ENCODE measurements at places on chromosomes 7 and 10.

DNA sequence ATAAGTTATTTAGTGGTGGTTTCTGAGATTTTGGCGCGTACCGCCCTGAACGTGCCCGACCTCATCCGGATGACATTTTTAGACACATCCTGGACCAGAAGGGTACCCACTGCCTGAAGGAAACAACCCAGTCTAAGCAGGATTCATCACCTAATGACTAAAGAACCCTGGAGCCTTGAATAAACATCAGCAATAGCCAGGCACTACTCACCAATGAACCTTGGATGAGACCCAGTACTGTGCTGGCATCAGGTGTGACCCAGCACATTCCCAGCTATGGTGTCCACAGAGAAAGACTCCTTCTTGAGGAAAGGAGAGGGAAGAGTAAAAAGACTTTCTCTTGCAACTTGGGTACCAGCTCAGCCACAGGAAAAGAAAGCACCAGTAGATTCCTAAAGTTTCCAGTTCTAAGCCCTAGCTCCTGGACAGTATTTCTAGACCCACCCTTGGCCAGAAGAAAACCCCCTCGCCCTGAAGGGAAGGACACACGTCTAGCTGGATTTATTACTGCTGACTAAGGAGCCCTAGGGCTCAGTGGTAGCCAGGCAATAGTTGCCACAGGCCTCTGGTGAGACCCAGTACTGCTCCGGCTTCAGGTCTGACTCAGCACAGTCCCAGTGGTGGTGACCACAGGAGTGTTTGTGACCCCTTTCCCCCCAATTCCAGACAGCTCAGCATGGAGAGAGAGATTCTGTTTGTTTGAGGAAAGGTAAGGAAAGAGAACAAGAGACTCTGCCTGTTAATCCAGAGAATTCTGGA, 32.5 kb downstream of the ZNF277 start:
- ATAC-seq: no peak

- no peak for ATAC-seq
These were observed 1004.9 kb upstream of the POT1 start for GRCh38 chr7:125934539-125934938.

DNA sequence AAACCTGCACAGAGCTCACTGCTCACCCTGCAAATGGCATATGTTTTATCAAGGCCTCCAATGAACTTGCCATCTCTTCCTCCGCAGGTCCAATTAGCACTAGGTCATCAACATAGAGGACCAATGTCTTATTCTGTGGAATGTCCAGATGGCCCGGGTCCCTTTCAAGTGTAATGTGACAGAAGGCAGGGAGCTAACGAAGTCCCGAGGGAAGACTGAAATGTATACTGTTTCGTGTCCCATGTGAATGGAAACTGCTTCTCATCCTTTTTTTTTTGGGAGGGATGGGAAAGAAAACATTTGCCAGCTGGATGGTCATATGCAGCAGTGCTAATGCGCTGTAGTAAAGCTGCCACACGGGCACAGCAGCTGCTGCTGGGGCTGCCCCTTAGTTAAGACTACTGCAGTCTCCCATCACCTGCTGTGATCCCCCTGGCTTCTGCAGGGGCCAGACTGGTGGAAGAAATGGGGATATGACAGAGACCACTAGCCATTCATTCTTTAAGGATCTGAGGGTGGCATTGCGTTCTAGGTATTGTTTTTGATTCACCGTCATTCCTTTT, 61.7 kb upstream of the CCNY start:
- ATAC-seq: no peak

- no peak for ATAC-seq
These were observed 61.6 kb upstream of the BTRC start for GRCh38 chr10:101292194-101293006.

GRCh38 chr10:114399576-114399975, 4.7 kb downstream of the AFAP1L2 start:
- ATAC-seq: no peak

DNA sequence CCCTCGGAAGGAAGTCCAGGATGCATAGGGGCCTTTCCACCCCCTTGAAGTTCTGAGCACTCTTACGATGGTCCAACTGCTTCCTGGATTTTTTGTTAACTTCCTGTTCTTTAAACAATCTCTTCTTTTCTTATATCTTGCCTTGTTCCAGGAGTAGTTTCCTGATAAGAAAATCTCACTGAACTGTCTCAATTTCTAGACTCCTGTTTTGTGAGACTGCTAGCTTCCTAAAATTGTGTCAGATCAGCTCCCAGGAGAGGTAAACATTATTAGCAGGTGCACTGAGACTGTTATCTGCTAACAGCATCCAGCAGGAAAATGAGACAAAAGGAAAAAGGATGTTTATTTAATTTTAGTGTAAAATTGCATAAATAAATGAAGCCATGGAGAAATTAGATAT, 106.2 kb upstream of the PITRM1 start:
- ATAC-seq: no peak

GRCh38 chr7:99042957-99043356, 101.0 kb downstream of the SMURF1 start:
- ATAC-seq: no peak

Data from activated T-helper 17 cell treated with anti-CD3 and anti-CD28 coated beads, Interleukin-2, amount 50 U/mL, for 72 hours (primary cell).